RPMI8226 (cell line): ENCODE measurements at places on chromosomes 7 and 10.

DNA sequence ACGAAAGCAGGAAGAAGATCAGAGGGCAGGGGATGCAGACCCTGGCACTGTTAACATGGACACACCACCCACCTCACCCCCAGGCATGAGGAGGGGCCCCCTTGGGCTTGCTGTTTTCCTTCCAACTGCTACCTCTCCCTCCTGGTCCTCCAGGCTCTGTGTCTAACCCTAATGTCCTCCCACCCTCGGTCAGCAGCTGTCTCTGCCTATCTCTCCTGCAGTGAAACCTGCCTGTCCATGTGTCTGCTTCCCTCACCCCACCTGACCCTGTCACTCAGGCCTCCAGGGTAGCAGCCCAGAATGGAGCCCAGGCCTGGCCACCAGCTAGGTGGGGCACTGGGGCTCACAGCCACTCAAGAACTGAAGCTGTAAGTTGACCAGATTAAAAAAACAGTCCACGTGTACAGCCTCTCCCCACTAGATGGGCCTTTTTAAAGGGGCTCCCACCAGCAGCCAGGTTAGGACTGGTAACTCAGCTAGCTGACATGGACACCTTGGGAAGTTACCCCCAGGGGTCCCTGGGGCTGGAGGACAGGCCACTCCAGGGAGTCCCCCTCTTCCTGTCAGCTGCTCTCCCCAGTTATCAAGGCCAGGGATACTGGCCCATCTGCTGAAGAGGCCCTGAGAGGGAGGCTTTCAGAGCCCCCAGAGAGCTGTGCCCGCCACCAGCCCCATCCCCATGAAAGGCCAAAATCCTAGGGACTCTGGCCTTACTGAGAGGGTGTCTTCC is 1.5 kb downstream of the SMARCD3 start:
- DNase-seq: no peak

DNA sequence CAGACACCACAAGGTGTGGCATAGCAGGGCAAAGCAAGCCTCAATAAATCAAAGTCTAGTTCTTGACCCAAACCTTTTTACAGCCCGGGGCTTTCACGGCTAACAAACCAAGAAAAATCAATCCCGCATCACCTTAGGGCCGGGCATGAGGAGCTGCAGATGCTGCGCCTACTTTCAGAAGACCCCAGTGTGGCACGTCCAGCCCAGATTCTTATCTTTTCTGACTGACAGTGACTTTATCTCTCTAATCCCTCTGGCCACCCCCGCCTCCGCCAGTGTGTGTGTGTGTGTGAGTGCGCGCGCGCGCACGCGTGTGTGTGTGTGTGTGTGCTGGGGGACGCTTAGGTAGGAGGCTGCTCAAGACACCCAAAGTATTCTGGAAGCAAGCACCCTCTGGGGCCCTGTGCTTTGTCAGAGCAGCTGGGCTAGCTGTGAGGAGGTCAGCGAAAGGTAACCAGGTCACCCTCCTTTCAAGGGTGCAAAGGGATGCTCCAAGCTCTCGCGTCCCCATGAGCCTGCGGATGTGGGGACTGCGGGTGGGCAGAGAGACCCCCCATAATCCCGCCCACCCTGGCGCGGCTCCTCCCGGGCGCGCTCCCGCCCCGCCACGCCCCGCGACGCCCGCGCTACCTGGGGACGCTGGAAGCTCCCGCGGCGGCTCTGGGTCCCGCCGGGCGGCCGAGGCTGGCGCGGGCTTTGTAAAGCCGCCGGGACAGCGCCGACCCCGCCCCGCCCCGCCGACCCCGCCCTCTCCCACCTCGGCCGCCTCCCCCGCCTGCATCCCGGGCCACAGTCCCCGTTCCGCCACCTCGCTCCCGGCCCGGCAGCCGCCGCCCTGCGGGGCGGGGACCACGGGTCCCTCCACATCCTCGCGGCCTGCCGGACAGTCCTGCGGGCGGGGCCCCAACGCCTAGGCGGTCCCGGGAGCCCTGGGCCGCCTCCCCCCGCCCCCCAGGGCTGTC is 57.1 kb upstream of the RHOBTB1 start:
- DNase-seq: no peak

- DNase-seq: peak; percentile 33
Observed at GRCh38 chr7:89837515-89837914, 316.8 kb upstream of the STEAP1 start.

DNA sequence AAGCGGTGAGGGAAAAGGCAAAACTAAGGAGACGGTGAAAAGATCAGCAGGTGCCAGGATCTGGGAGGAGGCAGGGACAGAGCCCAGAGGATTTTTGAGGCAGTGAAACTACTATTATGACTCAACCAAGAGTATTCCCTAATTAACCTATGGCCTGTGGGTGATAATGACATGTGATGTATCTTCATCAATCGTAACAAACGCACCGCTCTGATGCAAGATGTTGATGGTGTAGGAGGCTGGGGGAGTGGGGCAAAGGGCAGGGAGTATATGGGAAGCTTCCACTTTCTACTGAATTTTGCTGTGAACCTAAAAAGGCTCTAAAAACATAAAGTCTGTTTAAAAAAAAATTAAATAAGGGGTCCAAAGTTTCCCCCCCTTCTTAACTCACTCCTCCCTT is 25.5 kb upstream of the EZH2 start:
- no peak for DNase-seq

GRCh38 chr10:101280511-101280910 is 51.2 kb upstream of the LBX1 start:
- DNase-seq: no peak

DNA sequence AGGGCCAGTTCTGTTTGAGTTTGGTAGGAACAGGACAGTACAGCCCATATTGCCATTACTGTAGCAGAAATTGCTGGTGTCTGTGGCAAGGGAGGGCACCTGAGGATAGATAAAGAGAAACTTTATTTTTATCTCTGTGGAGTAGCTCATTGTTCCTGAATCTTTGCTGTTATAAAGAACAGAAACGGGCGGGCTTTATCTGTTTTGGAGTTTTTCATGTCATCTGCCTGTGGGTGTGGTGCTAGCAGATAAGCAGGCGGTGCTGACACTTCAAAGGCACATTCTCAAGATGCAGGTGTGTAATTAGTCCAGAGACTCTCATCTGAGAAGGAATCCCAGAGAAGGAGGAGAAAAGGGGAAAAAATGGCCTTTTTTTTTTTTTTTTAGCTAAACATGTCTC is 11.5 kb downstream of the ZNF273 start:
- DNase-seq: no peak

GRCh38 chr7:28556025-28556424 is 143.7 kb downstream of the CREB5 start:
- DNase-seq: no peak

DNA sequence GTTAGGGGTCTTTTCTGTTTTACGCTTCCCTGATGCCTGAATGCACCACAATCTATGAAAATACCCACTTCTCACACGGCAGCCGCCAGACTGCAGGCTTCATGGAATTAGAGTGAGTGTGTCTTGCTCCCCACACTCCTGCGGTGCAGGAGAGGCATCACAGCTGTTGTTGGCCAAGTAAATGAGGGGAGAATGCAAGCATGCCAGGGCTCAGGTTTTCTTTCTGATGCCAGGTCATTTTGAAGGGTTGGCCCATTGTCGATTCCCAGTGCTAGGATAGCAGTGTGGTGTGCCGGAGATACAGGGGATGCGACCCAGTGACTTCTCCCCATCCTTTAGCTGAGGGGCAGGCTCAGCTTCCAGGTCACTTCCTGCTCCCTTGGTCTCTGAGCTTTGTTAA is 16.3 kb downstream of the CXCL12 start:
- no peak for DNase-seq
